ENCODE measurements at places on chromosomes 4 and X.

DNA sequence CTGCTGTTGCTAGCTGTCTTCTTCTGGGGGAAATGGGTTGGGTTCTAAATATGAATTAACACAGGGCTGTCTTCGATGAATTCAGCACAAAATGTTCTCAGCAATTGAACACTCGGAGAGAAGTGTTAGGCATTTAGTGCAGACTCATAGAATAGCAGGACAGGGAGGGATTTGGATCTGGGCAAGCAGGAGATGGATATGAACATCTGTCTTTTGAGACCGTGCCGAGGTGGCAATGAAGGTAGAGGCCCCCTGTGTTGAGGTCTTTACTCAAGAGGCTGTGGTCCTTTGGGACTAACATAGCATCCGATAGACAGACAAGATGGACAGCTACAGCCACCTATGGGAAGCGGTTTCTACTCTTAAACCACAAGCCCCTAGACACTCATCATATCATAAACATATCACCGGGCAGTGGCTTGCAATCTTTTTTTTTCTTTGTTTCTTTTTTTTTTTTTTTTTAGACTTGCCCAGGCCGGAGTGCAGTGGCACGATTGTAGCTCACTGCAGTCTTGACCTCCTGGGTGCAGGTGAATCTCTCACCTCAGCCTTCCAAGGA is 6.7 kb downstream of the CD99 start:
- no peak for DNase-seq

DNA sequence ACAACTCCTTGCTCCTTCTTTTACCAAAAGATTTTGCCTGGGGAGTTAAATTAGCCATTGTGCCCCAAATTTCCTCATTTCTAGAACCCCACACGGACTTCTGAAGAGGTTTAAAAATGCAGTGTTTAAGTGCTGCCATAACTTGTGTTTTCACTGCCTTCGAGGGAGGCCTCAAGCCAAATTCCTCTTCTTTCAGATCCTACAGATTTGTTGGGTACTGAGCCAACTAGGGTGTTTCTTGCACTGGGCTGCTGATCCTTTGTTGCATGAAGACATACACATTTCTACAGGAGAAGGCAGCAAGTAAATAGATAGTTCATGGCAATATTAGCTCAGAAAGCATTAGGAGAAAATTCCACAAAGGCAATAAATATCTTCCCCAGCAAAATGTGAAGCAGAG is 43.8 kb downstream of the GLRA2 start:
- no peak for DNase-seq

DNA sequence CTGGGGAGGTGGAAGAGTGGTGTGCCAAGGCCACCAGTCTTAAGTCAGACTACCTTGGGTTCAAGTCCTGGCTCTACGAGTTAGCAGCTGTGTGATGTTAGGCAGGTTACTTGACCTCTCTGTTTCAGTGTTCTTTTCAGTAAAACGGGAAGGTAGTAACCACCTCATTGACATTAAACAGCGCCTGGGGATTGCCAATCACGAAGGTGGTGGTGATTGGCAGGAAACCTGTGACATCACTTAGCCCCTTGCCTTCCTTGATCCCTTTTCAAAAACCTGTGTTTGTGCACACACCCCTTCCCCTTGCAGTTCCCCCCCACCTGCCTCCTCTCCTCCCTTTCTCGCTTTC is 7.6 kb downstream of the KLF3 start:
- DNase-seq, result no peak

DNA sequence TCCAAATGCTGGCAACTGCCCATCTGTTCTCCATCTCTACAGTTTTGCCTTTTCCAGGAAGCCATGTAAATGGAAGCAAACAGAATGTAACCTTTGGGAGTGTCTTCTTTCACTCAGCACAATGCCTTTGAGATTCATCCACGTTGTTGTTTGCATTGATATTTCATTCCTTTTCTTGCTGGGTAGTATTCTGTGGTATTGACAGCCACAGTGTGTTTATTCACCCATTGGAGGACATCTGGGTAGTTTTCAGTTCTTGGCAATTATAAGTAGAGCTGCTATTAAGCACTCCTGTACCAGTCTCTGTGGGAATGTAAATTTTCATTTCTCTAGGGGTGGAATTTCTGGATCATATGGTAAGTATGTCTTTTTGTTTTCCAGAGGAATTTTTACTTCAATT is 194.3 kb upstream of the RPS6KA3 start:
- no peak for DNase-seq

DNA sequence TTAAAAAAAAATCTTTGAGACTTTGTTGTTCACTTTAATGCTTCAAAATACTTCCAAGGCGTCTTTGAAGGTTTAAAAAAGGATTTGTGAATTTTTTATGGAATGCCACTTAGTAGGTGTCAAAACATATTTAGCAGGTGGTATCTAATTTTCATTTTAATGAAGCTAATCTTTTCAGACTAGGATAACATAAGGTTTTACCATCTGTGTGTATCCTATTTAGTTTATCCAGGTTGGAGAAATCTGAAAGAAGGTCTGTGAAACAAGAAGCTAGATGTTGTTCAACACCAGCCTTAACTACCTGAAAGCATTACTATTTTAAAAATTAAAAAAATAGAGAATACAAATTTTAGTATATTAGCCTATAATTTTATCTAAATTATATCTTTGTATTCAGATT is 193.4 kb downstream of the GRID2 start:
- DNase-seq, result no peak

GRCh38 chr4:146334862-146335449 is 120.6 kb downstream of the REELD1 start:
- no peak for DNase-seq

GRCh38 chrX:101442085-101442484 is 34.1 kb downstream of the HNRNPH2 start:
- no peak for DNase-seq

GRCh38 chrX:50643525-50644137 is 170.4 kb downstream of the SHROOM4 start:
- DNase-seq, result no peak

DNA sequence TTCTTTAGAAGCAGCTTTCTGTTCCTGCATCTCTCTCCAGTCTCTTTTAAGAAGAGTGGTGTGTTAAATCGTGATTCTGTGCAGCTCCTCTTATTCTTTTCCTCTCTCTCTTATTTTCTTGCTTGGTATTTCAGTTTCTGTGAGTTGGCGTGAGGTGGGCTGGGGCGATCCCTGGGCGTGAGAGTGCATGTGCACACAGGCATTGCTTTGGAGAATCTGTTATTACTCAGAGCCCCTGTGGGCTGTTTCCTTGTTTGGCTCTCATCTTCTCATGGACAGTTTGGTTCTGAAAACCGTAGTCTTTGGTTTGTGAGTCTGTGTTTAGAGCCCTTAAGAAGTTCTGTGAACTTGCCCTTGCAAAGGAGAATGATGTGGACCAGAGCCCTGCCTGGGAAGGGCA is 97.2 kb upstream of the CLNK start:
- DNase-seq, result no peak

- no peak for DNase-seq
These were observed 1.8 kb downstream of the TTC29 start for GRCh38 chr4:146943691-146944375.

DNA sequence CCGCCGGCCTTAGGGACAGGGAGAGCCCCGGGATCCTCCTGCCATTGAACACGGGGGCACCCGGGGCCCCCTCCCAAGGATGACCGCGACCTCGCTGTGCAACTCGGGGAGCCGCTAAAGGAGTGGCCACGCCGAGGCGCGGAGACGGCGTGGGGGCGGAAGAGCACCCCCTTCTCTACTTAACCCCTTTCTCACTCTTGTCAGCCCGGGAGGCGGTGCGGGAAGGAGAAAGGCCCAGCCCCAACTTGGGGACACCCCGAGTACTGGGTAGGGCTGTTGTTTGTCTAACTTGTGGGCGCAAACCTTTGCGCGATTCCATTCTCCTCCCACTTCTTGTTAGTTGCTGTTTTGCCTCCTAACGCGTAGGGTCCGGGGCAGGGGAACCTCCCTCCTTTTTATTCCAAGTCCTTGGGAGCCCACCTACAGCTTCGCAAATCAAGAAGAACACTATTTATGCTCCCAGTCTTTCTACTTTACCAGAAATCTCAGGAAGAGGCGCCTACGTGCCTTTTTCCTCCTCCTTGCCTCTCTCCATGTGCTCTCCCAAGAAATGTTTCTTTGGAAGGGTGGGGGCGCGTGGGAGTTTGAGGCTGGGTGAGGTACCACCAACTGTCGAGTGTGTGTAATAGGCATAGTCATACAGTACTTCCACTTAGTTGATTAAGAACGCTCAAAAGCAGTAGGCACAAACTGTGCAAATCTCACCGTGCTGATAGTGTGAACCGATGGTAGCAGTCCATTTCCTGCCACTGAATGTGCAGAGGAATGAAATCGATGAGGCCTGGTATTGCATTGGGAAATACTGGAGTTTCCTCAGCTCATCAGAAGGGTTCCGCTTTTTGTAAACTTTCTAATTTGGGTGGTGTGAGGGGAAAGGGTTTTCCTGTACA is 813 bp downstream of the DIAPH2 start:
- DNase-seq, result no peak

- DNase-seq, result no peak
These were observed 406.8 kb downstream of the PCDH7 start for GRCh38 chr4:31126881-31127398.

- DNase-seq, result no peak
These were observed 104.9 kb upstream of the ATP8A1 start for GRCh38 chr4:42761804-42762203.

GRCh38 chr4:1027915-1028238 is 16.5 kb downstream of the FGFRL1 start:
- DNase-seq, result no peak

DNA sequence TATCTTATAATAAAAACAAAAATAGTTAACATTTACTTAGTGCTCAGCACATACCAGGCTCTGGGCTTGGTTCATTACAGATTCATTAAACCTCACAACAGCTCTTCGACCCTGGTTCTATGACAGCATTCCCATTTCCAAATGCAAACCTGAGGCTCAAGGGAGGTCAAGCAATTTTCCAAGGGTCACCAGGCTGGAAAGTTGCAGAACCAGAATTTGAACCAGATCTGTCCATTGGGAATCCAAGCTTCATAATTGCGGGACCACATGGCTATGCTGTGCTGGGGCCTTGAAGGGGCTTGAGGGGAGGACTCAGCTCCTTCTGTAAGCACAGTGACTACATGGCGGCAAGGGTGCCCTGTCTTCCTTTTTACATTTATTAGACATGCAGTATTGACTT is 197.3 kb upstream of the LNX1 start:
- no peak for DNase-seq

- DNase-seq, result no peak
These were observed 244.3 kb downstream of the RBMX2 start for GRCh38 chrX:130645955-130646583.

GRCh38 chrX:101397779-101398178 is 7.0 kb downstream of the RPL36A start:
- no peak for DNase-seq

GRCh38 chr4:40888933-40889332 is 139.2 kb downstream of the NSUN7 start:
- DNase-seq, result no peak

GRCh38 chr4:87092389-87093141 is 127.9 kb downstream of the KLHL8 start:
- no peak for DNase-seq

- no peak for DNase-seq
These were observed 47.1 kb upstream of the TSPAN7 start for GRCh38 chrX:38514016-38514854.

DNA sequence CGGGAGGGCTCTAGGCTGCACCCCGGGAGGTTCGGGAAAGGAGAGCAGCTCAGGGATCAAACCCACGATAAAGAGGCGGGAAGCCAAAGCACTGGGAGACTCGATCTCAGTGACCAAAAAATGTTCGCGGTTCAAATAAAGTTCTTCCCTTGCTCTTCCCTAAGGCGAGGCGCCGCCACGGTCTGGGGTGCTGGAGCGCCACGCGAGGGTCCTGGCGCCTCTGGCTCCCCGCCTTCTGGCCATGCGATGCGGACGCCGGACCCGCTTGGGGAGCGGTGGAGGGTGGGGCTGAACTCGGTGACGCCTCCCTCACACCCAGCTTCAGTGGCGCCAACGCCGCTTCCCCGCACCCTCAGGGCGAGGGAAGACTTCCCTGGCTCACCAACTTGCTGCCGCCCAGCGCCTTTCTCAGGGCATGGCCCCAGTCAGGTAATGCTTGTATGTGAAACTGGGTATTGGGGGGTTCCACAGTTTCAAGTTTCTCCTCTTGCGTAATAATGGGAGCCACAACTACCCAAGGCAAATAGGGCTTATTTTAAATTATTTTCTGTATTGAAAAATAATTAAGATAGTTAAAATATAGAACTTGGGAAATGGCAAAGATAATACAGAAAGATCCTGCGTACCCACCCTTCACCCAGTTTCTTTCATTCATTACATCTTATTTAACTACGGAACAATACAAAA is at the start of gene QRFPR:
Gene QRFPR (minus strand): TSS at position 243 of the 687 bp plus-strand sequence. CDS start 371 bp downstream, outside the sequence.
- no peak for DNase-seq

DNA sequence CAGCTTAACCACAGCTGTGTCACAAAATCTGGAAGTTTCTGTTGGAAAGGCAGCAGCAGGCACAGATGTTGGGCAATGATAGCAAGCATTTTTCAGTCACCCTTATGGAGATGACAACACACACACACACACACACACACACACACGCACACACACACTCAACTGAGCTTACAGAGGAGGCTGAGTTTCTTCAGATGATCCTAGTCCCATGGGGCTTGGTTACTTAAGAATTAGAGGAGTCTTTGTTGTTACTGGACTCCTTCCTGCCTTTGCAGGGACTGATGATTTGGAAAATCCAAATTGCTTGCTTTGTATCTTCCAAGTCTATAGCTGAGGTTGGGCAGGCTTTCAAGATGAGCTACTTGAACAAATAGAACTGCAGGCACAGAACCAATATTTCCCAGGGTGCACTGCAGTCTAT is 740.1 kb upstream of the PITX2 start:
- DNase-seq, result no peak

- DNase-seq, result no peak
These were observed 267.0 kb upstream of the KLF3 start for GRCh38 chr4:38396845-38397547.

- DNase-seq, result no peak
These were observed 35.8 kb upstream of the PRDM8 start for GRCh38 chr4:80161413-80162058.

- no peak for DNase-seq
These were observed 4.0 kb upstream of the SH3D19 start for GRCh38 chr4:151329217-151330007.

GRCh38 chr4:187178587-187178986 is 454.9 kb upstream of the FAT1 start:
- DNase-seq, result no peak

DNA sequence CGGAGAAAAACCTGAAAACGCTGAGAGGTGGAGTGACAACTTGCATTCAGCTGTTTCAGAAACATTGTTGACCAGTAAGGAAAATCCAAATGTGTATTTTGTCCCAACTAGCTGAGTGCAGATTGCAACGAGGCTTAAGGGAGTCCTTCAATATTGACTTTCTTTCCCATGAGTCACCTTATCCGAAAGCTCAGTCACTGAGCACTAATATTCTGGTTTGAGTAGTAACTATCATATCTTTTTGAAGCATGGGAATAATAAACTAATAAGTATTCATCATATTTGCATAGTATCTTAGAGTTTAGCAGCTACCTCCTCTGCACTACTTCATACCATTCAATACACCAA is 604.3 kb downstream of the PACRGL start:
- DNase-seq, result no peak

DNA sequence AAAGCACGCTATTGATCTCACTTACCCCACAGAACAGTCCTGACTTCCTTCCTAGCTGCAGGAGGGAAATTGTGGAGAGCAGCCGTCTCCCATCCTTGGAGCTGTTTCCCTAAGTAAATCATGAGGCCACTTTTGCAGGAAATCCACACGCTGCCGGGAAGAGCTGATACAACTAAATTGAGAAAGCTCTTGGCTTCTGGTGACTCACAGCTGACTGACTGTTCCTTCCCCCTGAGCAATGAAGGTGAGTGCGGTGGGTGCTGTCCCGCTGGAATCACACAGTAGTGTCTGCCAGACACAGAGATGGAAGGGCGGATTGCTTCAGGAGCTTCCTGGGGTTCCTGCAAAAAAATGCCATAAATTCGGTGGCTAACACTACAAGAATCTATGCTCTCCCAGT is 268.9 kb downstream of the ASMT start:
- no peak for DNase-seq
